ENCODE measurements at places on chromosomes 1 and 21.

DNA sequence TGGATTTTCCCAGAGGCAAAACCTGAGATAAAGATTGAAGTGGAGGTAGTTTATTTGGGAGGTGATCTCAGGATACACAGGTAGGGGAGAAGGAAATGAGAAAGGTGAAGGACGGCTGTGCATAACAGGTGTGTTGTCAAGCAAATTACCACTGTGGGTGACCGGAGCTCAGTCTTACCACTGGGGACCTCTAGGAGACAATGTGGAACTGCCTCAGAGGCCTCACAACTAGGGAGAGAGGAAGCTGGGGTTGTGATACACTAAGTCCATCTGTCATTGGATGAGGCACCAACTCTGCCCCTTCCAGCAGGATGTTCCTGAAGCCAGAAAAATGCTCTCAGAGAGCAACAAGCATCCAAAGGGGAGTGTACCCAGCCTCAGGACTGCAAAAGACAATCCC lies 32.6 kb downstream of the GRIK3 start:
- no peak for DNase-seq

DNA sequence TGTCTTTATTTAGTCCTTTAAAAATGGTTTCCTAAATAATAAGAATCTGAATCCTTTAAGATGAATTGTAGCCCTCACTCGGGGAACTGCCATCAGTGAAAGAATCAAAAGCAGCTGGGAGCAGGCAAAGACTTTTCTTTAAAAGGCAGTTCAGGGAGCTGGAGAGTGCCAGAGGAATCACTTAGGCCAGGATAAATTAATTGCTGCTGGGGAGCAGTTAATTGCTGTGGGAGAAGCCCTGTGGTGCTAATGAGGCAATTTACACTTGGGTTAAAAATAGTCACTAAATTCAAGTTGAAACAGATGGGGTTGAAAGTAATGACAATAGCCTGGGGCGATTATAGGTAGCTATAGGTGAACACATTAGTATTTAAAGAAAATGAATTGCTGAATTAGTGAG lies 38.7 kb upstream of the COL24A1 start:
- DNase-seq: no peak

GRCh38 chr1:39085174-39085573 lies 59.0 kb downstream of the NDUFS5 start:
- DNase-seq: no peak

DNA sequence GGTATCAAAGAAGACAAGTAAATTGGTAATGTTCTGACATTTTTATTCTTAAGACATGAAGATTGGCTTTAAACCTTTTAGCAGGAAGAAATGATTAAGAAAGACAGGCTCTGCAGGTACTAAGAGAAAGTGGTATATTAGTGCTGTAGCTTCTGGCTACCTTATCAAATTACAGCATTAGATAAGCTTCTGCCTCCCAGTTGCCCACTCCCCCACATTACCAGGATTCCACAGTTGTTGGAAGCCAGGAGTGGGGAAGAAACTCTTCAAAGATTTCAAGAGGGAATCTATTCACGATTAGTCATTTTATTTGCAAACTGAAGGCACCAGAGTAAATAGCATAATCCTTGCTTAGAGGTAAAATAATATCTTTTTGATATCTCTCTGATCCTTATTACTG lies 274.9 kb downstream of the LMO4 start:
- DNase-seq: no peak

- no peak for DNase-seq
These were observed 157.0 kb upstream of the C21orf91 start for GRCh38 chr21:17976139-17976538.
